Esophagus (tissue), 2 donors: ENCODE measurements at places on chromosomes 7 and 10. TPM values are rescaled to one million over a fixed set of nuclear protein-coding genes. Genes with fewer than 3 reads are reported as not detected.

CLRN3 gene
- polyA plus RNA-seq, result not detected

ZNF273 gene
- polyA plus RNA-seq, result 24.5 TPM

MBL2 gene
- not detected for polyA plus RNA-seq

FAM241B gene
- 5.2 TPM for polyA plus RNA-seq

PDE1C gene
- 2.2 TPM for polyA plus RNA-seq

LOXL4 gene
- polyA plus RNA-seq, result 0.49 TPM

A1CF gene
- polyA plus RNA-seq, result not detected

SIRT1 gene
- polyA plus RNA-seq, result 5.6 TPM

PAX4 gene
- polyA plus RNA-seq, result not detected

MYL10 gene
- polyA plus RNA-seq, result not detected

CFAP58 gene
- 0.11 TPM for polyA plus RNA-seq

VENTX gene
- 0.37 TPM for polyA plus RNA-seq

GJD4 gene
- polyA plus RNA-seq, result not detected

MKLN1 gene
- 8.4 TPM for polyA plus RNA-seq

KEL gene
- 0.61 TPM for polyA plus RNA-seq

SMARCD3 gene
- polyA plus RNA-seq, result 8.3 TPM
